ENCODE measurements at places on chromosomes 1 and 21.
A peak's percentile ranks its signal among the peaks of the same experiment; 100 is the strongest.

- DNase-seq: no peak
Measured at GRCh38 chr1:114558544-114558943, 22.9 kb downstream of the BCAS2 start.

DNA sequence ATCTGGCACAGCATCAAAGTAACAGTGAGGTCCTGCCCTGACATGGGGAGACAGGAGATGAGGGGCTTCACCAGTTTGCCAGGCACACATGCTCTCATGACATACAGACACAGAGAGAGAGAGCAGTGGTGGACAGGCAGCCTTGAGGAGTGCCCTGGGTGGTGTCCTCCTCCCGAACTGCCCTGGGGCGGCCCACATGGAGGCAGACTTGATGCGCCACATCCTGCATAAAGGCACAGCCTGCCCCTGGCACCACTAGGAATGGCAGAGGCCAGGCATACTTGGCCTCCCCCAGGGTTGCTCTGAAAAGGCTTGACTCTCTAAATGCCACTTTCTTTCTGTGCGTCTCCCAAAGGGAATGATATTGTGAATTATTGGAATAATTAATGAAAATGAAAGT, 67.5 kb downstream of the SPAG17 start:
- no peak for DNase-seq

GRCh38 chr1:4801192-4801924, 146.9 kb downstream of the AJAP1 start:
- no peak for DNase-seq

DNA sequence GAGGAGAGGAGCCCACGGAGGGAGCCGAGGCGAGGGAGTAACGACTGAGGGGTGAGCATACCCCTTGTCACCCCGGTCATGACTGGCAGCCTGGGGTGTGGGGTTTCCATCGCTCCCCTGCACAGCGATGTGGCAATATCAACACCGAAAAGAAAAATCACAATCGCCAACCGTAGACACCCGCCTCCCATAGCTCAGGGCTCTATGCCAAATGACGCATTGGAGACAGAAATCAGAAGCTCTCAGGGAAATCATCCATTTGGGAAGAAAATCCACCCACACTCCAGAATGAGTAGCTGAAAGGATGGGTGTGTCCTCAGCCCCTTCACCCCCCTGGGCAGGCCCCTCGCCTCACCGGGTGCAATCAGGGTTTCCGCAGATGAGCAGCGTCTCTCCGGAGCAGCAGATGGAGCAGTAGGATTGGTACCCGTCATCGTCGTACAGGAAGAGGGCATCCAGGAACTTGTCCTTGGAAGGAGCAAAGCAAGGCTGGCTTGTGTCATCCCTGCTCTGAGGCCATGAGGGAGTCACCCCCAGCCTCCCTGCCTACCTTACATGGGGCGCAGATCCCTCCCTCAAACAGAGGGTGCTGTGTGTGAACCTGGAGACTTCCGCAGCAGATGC, 2.5 kb downstream of the DNMT3L start:
- DNase-seq: no peak

DNA sequence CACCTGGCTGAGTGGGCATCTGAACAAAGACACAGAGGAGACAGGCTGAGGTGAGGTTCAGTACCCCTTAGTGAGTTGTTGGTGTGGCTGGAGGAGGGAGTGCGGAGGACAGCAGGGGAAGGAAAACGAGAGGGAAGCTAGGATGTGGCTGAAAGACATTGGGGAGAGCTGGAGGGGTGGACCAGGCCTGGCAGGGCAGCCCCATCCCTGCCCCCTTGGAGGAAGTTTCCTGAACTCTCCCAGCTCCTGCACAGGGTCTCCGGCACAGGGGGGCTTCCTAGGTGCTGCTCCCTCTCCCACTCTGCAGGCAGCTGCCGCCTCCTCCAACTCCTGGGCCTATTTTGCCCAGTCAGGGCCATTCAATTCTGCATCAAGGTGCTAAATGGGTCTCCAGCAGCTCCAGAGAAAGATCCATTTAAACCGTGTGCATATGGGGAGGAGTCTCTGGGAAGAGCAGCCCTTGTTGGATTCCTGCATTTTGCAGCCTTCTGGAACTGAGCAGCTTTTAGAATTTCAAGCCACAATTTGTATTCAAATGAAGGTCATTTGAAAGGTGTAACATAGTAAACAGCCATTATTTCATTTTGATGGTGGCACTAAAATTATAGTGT, 193.9 kb downstream of the CAMTA1 start:
- DNase-seq: no peak

GRCh38 chr1:92951141-92951582, 10.1 kb downstream of the DIPK1A start:
- no peak for DNase-seq

DNA sequence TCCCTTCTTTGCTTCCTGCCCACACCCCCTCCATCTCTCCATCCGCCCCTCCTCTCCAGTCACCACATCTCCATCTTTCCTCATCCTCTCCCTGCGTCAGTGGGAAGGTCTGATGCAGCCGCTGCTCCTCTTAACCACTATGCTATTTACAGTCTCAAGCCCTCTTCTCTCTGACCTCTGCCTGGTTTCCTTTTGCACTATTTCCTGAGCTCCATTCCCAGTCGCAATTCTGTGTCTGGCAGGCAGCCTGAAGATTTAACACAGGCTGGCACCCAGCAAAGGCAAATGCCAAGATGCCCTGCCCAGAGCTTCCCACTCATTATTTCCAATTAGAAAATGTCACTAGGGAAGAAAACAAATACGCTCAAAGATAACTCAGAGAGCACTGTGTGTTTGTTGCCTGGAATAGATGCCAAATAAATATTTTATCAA, 89.6 kb upstream of the LPGAT1 start:
- DNase-seq: no peak

GRCh38 chr1:44661781-44662682, 12.2 kb downstream of the TMEM53 start:
- DNase-seq: no peak

GRCh38 chr1:168134132-168134531, 2.6 kb downstream of the GPR161 start:
- DNase-seq: no peak

DNA sequence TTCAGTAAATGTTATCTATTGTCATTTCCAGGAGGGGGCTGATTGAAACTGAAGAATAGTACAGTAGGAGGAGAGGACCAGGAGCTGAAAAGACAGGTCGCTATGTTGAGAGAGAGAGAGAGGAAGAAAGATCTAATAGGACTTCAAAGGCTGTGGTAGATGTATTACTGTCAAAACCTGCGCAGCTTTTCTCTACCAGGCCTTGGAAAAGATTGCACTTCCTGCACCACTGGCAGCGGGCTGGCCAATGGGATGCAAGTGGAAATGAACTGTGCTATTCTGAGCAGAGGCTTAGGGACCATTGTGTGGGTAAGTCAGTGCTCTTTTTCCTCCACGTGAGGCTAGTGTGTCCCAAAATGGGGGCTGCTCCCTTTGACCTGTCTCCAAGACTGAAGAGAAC, 47.1 kb downstream of the MDM4 start:
- no peak for DNase-seq

DNA sequence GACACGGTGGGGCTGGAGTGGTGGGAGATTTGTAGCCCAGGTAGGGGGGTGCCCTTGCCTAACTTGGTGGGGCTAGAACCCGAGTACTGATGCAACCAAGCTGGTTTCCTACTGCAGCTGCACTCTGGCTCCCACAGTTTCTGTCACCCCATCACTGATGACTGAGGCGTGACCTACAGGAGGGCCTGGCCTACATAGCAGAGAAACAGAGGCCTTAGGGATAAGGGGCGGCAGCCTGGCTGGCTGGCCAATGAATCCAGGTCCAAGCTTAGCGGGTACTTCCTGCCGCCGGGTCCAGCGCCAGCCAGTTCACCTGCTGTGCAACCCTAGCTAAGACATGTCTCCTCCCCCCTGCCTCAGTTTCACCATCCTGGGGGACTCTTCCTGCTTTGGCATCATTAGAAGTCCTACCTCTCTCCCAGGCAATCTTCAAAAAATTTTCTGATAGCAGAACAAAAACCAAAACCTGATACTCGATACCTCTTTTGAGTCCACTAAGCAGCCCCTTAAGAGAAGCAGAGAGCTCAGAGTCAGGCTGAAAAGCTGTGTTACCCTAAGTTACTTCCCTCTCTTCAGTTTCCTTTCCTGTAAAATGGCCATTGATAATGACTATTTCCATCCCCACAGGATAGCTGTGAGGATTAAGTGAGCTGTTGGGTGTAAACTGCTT, 27.3 kb upstream of the RNF19B start:
- DNase-seq: no peak

DNA sequence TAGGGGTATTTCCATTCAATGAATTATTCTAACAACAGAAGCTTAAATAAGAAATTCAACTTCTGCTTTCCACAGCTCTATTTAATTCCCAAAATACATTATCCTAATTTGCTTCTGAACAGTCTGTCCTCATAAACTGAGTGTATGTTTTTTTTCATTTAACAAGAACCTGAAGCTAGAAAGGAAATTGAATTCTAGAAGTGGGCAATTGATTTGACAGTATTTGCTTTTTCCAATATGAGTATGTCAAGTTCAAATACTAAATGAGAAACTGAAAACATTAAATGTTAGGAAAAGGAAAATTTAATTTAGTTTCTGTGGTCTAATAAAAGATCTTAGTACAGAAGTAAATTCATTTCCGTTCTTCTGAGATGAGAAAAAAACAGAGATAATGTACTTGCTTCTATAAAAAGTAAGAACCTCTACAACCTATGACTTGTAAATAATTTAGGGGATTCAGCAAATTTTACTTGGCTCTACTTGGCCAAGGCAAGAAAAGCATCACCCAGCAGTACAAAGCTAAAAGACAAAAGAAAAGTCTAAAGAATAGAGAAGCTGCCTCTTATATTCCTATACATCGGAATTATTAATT, 31.1 kb downstream of the RAB3GAP2 start:
- no peak for DNase-seq

DNA sequence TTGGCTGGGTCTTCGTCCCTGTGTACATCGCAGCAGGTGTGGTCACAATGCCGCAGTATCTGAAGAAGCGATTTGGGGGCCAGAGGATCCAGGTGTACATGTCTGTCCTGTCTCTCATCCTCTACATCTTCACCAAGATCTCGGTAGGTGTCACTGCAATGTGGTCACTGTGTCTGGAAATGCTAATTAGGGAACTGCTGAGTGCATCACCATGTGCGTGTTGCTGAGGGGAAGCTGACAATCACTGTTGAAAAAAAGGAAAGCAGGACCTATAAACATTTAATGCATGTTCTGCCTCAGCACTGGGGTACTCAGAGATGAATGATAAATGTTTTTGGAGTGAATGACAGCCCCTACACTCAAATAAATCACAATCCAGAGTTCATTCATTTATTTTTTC, 6.8 kb downstream of the SLC5A9 start:
- no peak for DNase-seq

- DNase-seq: peak; percentile 73
Measured at GRCh38 chr1:23810818-23811540, 10.4 kb upstream of the GALE start.
